Caki2 (cell line): ENCODE measurements at places on chromosomes 3 and 15. TPM values are rescaled to one million over a fixed set of nuclear protein-coding genes. Genes with fewer than 3 reads are reported as not detected.

DNA sequence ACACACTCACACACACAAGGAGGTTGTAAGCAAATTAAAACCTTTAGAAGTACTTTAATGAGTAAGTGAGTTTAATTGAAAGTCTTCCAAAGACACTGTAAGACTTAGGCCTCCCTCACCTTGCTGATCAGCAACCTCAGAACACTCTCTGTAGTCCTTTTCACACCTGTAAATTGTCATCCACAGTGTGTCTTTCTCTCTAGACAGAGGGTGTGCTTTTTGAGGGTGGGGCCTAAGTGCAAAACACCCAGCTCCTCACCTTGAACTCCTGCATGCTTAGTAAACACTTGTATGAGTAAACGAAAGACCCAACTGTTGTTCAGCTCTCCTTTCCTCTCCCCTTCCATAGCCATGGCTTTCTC is 183.2 kb upstream of the IL12A start:
- no peak for DNase-seq

GRCh38 chr15:39283531-39283930 is 297.3 kb upstream of the THBS1 start:
- DNase-seq: no peak

DNA sequence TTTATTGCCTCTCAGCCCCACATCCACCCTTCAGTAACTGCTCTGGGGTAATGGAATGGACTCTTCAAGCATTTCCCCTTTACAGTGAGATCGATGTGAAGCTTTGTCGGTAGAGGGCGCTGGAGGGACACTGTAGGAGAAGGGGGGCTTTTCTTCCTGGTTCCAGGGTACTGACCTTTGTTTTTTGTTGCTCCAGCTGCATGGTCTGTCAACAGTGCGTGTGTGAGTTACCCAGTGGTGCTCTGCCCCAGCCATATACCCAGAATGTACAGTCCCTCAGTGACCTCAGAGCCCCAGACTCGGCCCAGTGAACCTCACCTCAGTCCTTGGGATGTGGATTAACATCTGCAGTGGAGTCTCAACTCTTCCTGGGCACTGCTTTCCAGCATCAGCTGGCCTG is 180.3 kb upstream of the TSC22D2 start:
- DNase-seq: peak; percentile 50

DNA sequence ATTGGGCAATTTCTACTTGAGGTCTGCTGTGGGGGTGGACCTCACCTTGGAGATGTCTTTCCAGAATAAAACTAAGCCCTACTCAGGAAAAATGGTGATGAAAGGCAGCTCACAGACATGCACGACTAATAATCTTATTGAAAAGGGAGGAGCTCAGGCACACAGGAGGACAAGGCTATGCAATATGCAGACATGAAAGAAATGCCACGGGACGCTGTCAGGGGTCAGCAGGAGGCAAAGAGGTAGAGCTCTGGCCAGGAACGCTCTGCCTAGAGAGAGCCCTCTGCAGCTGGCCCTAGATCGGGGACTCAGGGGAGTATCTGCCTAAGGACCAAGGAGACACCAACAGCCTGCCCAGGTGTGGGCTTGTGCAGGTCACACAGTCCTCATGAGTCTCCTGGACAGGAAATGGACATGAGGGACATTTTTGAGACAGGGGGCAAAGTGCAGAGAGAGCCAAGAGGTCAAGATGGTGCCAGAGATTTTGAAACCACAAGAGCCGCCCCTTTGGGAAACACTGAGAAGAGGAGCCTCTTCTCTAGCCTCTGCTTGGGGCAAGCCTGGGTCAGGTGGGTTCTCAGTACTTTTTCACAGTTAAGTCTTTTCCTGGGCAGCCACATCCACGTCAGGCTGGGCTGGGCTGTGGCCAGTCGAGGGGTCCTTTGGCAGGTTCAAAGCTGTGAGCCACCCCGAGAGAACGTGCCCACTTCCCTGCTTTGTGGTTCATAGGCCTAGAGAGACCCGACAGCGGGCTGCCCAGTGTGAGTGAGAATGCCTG is 23.2 kb downstream of the EAF1 start:
- DNase-seq: no peak

Gene SIDT1
- not detected in 2 replicates for total RNA-seq

GRCh38 chr15:73750951-73751350 is 2.2 kb downstream of the INSYN1 start:
- no peak for DNase-seq

Gene GABPB1
- total RNA-seq: 26.9 and 56.7 TPM in 2 replicates

Gene SUCLG2
- total RNA-seq: 36.7 and 45.5 TPM in 2 replicates

Gene PLAAT1
- 6.0 and 22.0 TPM in 2 replicates for total RNA-seq

GRCh38 chr3:123154020-123154985 is 47.4 kb upstream of the SEC22A start:
- no peak for DNase-seq

DNA sequence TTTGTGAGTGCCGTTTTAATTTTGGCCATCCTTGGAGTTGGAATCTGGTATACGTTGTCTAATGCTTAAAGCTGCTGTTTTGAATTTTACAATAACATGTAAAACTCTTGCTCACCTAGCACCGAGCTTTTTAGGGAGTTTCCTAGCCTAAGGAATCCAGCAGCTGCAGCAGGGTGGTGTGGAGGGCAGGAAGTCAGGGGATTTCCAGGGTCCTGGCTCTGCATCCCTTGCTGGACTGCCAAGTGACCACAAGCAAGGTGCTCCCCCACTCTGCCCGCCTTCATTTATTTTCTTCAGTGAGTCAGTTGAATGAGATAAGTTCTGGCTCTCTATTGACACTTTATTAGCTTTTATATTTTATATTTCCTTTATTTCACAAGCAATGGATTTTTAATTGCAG is 113.7 kb downstream of the ATG7 start:
- peak; percentile 54 for DNase-seq

- DNase-seq: no peak
Measured at GRCh38 chr3:99418209-99418635, 220.2 kb upstream of the COL8A1 start.

DNA sequence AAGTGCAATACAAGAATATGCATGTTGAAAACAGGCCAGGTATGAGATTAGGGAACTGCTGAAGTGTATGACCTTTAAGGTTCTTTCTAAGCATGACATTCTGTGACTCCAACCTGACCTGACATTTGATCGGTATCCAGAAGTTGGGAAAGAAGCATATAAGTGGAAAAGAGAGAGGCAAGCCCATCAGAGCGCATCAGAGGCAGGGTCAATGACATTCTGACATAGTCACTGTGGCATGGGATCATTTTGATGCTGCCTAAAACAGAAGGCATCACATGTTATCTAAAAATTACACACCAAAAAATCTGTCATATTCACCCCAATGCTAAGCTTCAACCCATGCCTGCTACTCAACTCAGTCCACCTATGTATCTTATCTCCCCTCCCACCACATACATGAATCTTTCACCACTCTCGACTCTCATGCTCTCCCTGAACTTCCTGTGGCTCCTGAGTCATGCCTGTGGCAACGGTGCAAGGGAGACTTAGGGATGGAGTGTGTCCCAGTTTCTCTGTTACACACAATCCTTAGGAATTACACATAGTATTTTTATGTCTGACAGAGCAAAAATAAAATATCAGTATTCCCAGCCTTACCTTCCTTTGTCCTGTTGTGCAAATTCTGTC is 20.5 kb upstream of the LRRN1 start:
- DNase-seq: no peak

Gene CSTA
- not detected in 2 replicates for total RNA-seq

DNA sequence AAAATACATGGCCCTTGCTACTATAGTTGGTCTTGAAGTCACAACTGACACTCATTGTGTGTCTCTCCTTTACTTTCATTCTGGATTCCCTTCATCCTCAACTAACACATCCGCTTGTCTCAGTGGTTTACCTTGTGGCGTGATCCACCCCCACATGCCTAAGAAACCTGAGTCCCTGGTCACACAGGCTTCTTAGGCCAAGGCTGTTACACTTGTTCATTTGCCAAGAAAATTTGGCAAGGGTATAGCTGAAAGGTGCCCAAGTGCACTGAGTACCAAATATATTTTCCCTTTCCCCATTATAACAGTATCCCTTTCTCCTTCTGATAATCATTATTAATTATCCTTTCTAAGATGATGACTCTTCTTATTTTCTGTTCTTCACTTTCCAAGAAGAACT is 207.6 kb upstream of the STAC start:
- no peak for DNase-seq

DNA sequence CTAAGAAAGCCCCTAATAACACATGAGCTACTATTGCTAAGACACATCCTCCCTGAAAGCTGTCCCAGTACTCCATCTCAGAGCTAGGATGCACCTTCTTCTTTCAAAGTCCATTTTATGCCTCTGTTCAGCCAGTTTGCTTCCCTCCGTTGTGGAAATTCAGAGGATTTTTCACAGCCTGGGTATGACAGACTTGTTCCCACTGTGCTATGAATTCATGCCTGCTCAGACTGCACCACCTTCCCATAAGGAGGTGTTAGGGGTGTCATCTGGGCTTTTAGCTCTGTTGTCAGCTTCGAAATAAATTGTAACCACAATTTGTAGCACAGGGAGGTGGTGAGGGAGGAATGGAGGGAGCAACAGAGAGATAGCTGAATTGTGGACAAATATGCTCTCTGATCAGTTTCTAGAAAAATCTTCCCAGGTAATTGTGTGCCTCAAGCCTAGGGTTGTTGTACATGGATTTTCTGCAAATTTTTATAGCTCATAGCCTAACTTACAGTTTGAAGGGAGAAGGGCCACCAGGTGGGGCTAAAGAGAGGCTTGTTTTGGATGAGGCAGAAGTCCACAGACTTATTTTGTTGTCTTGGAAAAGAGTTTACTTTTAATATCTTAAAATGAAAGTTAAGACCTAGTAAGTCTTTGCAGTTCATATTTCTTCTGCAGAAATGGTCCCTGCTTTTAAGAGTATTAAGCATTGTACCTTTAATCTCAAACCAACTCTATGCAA is 462.0 kb downstream of the PDCD6IP start:
- DNase-seq: peak; percentile 16

GRCh38 chr15:39488516-39488915 is 92.4 kb upstream of the THBS1 start:
- no peak for DNase-seq

Gene TYRO3
- total RNA-seq: 16.5 and 20.2 TPM in 2 replicates

DNA sequence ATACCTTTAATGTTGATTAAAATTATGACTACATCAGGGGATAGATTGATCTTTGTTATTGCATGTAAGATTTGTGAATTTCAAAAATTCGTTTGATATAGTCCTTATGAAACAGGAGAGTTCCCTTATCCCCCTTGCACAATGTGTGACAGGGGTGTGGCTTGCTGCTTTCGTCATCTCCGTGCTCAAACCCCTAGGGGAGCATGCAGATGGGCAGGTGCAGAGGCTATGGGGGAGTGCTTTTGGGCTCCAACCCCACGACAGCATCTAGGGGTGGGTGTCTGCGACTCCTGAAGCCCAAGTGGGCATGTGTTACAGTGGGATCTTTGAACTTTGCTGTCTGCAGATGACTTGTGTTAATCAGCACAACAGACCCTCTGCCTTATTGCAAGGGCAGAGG is 360.1 kb upstream of the GOLIM4 start:
- no peak for DNase-seq

DNA sequence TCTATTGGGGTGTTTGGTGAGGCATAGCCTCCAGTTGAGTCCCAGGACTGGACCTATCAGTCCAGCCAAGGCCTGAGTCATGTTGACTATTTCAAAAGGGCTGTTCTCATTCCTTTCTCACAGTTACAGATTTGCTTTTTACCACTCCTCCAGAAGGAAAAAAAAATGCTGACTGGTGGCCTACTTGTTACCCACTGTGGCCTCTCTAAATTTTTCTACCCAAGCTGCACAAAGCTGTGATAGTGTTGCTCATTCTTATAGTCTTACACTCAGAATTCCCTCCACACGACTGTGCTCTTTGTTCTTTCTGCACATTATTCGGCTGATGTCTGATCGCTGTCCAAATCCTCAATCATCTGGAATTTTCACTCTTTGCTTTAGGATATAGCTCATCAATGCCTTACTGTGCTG is 1142.2 kb downstream of the IGSF11 start:
- peak; percentile 11 for DNase-seq

DNA sequence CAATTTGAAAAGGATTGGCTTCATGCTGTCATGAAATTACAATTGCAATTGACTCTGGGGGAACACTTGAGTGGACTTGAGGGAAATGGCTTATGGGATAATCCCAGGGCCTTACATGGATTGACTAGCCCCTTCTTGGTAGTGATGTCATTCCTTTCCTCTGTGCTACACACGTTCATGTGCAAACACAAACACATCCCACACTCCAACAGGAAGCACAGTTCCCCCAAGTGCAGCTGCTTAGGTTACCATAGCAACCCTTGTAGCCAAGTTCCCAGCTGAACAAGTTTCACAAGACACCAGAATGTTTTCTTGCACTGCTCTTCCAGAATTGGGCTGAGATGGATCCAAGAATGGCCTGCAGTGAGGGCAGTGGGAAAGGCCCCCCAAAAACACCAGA is 217.0 kb downstream of the ZNF621 start:
- no peak for DNase-seq

DNA sequence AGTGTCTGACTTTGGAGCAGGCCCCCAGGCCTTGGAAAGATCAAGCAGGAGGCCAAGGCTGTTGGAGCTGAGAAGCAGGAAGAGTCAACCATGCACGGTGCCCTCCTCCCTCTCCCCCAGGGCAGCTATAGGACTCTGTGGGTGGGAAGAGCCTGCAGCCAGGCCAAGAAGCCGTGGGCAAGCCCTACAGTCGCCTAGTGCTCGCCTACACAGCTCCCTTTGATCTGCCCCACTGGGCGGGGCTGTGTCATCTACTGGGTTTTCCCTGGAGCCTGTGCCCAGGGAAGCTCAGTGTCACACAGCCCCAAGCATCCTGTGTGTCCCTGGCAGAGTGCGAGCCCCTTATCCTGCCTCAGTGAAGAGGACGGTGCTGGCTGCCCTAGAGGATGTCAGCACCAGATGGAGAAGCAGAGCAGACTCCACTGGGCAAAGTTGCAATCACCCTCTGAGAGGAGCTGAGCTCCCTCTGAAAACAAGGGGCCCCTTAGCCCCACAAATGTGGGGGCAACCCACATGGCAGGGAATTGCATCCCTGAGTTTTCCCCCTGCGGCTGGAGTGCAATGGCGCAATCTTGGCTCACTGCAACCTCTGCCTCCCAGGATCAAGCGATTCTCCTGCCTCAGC is 72.2 kb downstream of the KLF13 start:
- DNase-seq: peak; percentile 11

Gene TFG
- 75.9 and 79.6 TPM in 2 replicates for total RNA-seq

GRCh38 chr3:117149584-117149983 is 440.0 kb downstream of the TUSC7 start:
- no peak for DNase-seq

- DNase-seq: no peak
Measured at GRCh38 chr15:62607643-62608042, 434.9 kb upstream of the TPM1 start.

GRCh38 chr3:66452303-66453011 is 48.4 kb downstream of the LRIG1 start:
- no peak for DNase-seq

GRCh38 chr3:25427942-25428788 is at the start of gene RARB:
Gene RARB (plus strand): TSS chr3:25428263. CDS start chr3:25428732, 469 bp downstream.
- peak; percentile 96 for DNase-seq

DNA sequence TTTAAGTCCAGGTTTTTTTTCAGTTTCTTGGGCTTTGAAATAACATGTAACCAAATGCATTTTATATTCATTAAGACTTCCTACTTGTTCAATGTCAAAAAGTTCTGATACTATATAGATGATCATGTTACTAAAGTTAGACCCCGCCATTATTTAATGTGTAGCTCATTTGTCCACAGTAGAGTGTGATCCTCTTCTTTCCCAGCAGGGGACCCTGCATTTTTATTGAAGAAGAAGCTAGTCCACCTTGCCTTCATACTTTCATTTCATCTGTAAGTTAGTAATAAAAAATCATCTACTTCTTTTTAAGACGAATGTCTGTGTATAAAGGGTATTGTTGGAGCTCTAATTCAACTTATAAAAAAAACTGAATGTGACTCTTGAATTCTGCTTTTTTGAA is 404.6 kb downstream of the SI start:
- no peak for DNase-seq

Gene NPAP1
- total RNA-seq: not detected in 2 replicates
